Breast epithelium (tissue), 4 donors: ENCODE measurements at places on chromosomes 12 and 14. TPM values are rescaled to one million over a fixed set of nuclear protein-coding genes. Genes with fewer than 3 reads are reported as not detected.

The FAM222A gene
- total RNA-seq, result 0.32 TPM

The RERGL gene
- total RNA-seq, result 3.6 TPM

The TRMT61A gene
- total RNA-seq, result 10.7 TPM

The TMEM119 gene
- 12.1 TPM for total RNA-seq

The GLIPR1L2 gene
- total RNA-seq, result 6.3 TPM

The RTL1 gene
- not detected for total RNA-seq
